ENCODE measurements at places on chromosomes 3 and 15.
A peak's percentile ranks its signal among the peaks of the same experiment; 100 is the strongest.

DNA sequence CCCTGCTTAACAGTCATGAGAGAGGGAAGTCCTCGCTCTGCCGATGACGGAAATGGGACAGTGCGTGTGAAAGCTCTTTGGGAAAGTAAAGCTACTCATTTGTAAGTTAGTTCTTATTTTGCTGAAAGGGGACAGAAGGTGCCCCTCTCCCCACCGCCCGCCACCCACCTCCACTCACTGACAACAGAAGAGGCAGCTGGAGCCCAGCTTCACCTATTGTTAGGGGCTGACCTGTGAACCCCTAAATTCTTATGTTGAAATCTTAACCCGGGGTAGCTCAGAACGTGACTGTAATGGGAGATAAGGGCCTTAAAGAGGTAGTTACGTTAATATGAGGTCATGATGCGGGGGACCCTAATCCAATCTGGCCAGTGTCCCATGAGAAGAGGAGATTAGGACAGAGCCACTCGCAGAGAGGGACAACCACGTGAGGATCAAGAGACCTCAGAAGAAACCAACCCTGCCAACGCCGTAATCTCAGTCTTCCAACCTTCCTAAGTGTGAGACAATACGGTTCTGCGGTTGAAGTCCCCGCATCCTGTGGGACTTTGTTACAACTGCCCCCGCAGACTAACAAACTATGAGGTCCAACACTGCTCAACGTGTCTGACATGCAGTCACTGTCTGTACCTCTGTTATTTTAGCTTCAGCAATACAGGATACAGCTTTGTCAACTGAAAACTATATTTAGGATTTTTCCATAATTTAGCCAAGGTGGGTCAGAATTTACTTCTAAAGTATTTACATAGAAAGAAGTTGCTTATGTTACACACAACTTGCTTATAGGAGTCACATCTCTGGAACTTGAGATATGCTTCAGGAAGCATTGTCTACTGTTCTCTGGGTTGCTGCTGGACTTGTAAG lies 51.7 kb downstream of the PCSK6 start:
- no peak overlapping the region for H3K4me3 ChIP-seq
- H3K36me3 ChIP-seq = no peaks in the 10 kb centered on the region
- no peak overlapping the region for H3K27ac ChIP-seq
- peak; percentile 49 for DNase-seq
- H3K27me3 ChIP-seq = no peaks in the 10 kb centered on the region

GRCh38 chr3:138426211-138426610 lies 8.2 kb upstream of the ESYT3 start:
- H3K4me3 ChIP-seq = no peak overlapping the region
- no peak overlapping the region for H3K27ac ChIP-seq
- no peaks in the 10 kb centered on the region for H3K27me3 ChIP-seq
- H3K36me3 ChIP-seq = no peaks in the 10 kb centered on the region
- DNase-seq = no peak
- no peaks in the 10 kb centered on the region for H3K4me1 ChIP-seq

DNA sequence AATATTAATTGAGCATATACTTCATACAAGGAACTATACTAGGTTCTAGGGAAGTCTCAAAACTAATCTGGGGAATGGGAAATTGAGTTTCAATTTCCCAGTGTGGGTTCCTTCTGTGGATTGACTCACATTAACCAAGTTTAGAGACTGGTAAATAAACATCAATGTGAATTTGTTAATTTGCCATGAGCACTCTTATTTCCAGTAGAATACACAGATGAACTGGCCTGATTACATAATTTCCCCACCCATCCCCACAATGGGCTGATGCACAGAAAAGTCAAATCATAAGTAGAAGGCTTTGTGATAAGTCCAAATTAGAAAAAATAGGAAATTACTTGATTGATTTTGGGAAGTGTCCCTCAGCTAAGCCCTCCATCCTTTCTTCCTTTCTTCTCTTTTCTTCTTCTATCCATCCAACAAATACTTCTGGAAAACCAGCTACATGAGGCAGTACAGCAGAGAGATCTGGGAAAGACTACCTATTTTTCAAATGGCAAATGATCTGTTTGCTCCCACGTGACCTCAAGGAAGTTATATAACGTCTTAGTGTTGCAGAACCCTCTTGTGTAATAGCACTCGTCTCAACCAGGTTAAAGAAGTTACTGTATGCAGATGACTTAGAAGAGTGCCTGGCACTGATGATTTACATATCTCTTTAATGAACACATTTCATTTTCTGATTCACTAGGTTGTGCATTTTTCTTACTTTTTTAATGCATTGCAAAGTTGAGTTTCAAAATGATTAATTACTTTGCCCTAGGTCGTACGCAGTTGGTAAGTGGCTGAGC lies 312.3 kb downstream of the SV2B start:
- no peak overlapping the region for H3K4me3 ChIP-seq
- no peaks in the 10 kb centered on the region for H3K36me3 ChIP-seq
- DNase-seq = no peak
- H3K27me3 ChIP-seq = no peaks in the 10 kb centered on the region

GRCh38 chr15:72538931-72539330 lies 64.8 kb downstream of the ARIH1 start:
- H3K36me3 ChIP-seq = no peaks in the 10 kb centered on the region
- no peaks in the 10 kb centered on the region for H3K27me3 ChIP-seq
- H3K4me3 ChIP-seq = no peak overlapping the region
- DNase-seq = no peak
- H3K27ac ChIP-seq = no peak overlapping the region

DNA sequence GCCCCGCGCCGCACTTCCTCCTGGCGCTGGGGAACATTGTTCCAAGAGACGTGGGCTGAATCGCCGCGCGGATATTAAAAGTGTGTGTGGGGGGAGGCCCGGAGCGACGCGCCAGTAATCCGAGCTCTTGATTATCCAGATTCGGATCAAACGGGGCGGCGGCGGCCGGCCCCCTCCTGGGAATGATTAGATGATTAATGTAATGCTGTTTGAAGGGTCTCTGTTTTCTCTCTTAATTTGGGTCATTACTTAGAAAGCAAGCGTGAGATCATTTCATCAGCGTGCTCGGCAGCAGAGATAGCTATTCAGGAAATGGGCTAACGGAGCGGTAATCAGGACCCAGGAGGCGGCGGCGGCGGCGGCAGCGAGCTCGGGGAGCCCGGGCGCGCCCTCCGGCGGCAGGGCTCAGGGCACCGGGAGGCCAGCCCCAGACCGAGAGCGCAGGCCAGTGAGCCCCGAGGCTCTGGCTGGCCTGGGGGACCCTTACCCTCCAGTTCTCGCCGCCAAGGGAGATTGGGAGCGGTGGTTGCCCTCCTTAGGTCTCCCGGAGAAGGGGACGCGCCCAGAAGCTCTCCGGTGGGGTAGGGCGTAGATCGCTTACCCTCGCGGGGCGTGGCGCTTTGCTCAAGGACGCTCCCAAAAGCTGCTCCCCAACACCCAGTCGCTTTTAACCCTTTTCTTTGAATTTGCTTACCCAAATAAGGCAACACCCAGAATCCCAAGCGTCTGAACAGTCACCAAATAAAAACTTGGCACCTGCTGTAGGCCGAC lies 4.5 kb downstream of the FEZF2 start:
- peak; percentile 49 for DNase-seq
- no peak overlapping the region for H3K27ac ChIP-seq

DNA sequence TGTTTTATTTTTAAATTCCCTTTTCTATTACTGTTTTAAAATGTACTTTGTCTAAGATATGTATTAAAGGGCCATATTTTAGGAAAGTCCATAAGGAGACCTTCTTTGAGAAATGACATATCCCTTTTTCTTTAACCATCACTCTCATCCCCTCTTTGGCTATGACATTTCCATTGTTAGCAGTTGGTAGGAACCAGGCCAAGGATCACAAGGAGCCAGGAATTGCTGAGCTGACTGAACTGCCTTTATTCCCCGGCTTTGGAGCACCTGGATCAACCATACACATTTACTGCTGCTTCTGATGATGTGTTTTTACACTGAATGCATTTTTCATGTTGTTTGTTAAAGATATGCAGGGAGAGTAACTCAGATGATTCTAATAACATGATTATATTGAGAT lies 79.7 kb downstream of the HHLA2 start:
- H3K36me3 ChIP-seq = no peaks in the 10 kb centered on the region
- no peak for DNase-seq
- no peak overlapping the region for H3K4me3 ChIP-seq

DNA sequence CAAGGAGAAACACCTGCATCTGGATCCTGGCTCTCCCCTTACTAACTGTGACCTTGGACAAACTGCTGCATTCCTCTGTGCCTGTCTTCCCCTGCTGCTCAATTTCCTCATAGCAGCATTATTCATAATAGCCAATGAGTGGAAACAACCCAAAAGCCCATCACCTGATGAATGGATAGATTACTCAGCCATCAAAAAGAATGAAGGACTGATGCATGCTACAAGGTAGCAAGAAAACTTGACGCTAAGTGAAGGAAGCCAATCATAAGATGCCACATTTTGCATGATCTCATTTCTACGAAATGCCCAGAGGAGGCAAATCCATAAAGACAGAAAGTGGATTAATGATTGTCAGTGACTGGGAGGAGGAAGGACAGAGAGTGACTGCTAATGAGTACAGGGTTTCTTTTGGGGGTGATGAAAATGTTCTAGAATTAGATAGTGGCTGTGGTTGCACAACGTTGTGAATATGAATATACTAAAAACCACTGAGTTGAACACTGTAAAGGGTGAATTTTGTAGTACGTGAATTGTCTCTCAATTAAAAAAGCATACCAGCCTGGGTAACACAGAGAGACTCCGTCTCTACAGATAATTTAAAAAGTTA lies 11.2 kb downstream of the IGDCC4 start:
- peaks cover 12% of the 10 kb centered on the region for H3K4me1 ChIP-seq
- H3K4me3 ChIP-seq = no peak overlapping the region
- H3K36me3 ChIP-seq = no peaks in the 10 kb centered on the region
- H3K27ac ChIP-seq = no peak overlapping the region
- DNase-seq = no peak

- no peaks in the 10 kb centered on the region for H3K4me1 ChIP-seq
- DNase-seq = no peak
- H3K27me3 ChIP-seq = no peaks in the 10 kb centered on the region
- H3K27ac ChIP-seq = no peak overlapping the region
- no peaks in the 10 kb centered on the region for H3K36me3 ChIP-seq
- no peak overlapping the region for H3K4me3 ChIP-seq
These were observed 57.6 kb downstream of the BHLHE40 start for GRCh38 chr3:5036858-5037257.

DNA sequence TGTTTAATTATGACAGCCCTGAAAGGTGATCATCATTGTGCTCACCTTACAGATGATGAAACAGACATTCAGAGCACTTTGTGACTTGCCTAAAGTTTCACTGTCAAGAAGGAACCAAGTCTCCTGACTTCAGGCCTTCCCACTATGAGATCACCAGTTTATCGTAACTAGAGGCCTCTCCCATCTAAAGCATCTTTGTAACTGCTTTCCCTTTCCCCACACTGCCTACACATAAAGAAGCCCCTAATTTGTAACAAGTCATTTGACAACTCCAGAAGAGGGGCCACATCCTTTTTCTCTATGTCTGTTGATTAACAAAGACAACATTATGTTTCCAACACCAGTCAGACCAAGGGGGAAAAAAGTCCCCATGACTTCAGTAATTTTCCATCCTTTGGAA lies 1.1 kb downstream of the KLHL6 start:
- no peaks in the 10 kb centered on the region for H3K36me3 ChIP-seq
- no peaks in the 10 kb centered on the region for H3K27me3 ChIP-seq
- no peaks in the 10 kb centered on the region for H3K4me1 ChIP-seq
- H3K27ac ChIP-seq = no peak overlapping the region
- peak overlapping the region; percentile 24 for H3K4me3 ChIP-seq
- no peak for DNase-seq

DNA sequence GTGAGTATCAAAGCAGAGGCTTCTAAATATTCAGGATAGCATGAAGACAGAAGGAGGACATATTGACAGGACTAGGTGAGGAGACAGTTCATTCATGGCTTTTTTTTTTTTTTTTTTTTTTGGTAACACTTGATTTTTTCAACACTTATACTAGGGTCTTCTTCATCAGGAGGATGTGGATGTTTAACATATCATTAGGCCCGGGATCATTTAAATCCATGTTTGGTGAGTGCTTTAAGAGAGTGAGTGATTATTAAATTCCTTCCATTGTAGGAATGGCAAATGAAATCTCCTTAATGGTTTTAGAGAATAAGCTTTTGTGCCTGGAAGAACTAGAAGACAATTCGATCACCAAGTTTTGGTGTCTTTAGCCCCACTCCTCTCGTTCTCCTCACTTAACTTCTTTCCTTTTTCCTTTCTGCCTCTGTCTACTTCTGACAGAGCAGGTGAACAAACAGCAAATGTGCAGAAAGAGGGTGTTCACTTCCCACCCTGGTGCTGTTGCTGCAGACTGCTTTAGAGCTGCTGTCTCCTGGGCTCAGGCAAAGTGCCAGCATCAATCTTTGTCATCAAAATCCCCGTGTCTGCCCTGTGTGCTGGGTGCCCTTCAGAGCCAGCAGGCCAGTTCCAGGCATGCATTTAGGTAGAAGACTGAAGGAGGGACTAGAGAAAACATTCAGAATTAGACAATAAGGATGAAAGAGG lies 35.6 kb upstream of the RAB11A start:
- DNase-seq = no peak
- H3K27me3 ChIP-seq = no peaks in the 10 kb centered on the region
- H3K4me3 ChIP-seq = no peak overlapping the region

DNA sequence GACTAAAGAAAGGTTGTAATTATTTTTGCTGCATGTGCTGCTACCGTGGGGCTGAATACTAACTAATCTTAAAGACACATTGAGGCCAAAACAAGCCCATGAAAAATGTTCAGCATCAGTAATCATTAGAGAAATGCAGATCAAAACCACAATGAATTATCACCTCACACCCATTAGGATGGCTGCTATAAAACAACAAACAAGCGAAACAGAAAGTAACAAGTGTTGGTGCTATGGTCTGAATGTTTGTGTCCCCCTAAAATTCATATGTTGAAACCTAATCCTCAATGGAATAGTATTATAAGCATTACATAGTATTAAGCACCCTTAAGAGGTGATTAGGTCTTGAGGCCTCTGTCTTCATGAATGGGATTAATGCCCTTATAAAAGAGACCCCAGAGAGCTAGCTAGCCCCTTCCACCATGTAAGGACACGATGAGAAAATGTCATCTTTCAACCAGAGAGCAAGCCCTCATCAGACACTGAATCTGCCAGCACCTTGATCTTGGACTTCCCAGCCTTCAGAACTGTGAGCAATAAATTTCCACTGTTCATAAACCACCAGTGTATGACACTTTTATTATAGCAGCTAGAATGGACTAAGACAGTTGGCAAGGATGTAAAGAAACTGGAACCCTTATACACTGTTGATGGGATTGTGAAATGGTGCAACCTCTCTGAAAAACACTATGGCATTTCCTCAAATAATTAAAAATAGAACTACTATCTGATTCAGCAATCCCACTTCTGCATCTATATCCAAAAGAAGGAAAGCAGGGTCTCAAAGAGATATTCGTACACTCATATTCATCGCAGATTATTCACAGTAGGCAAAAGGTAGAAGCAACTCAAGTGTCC lies 76.1 kb downstream of the REC114 start:
- H3K27me3 ChIP-seq = no peaks in the 10 kb centered on the region
- H3K4me3 ChIP-seq = no peak overlapping the region
- DNase-seq = no peak
- H3K36me3 ChIP-seq = no peaks in the 10 kb centered on the region
- H3K4me1 ChIP-seq = no peaks in the 10 kb centered on the region
